ENCODE measurements at places on chromosomes 2 and 18.

DNA sequence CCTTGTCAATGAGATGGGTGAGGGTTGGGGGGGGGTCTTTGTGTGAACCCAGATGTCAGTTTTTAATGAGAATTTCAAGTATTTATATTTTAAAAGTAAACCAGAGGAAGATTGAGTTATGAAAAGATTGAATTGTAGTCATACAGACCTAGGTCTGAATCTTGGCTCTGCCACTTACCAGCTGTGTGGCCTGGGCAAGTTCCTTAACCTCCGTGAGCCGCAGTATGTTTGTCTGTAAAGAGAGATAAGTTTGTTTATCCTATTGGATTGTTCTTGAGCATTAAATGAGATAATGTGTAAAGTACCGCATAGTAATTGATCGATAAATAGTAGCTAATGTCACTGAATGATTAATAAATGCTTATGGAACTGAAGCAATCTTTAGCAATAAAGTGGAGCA is 63.8 kb downstream of the EML6 start:
- H3K27ac ChIP-seq, result no peak overlapping the region
- no peak for DNase-seq
- no peaks in the 10 kb centered on the region for H3K27me3 ChIP-seq
- no peaks in the 10 kb centered on the region for H3K4me1 ChIP-seq

DNA sequence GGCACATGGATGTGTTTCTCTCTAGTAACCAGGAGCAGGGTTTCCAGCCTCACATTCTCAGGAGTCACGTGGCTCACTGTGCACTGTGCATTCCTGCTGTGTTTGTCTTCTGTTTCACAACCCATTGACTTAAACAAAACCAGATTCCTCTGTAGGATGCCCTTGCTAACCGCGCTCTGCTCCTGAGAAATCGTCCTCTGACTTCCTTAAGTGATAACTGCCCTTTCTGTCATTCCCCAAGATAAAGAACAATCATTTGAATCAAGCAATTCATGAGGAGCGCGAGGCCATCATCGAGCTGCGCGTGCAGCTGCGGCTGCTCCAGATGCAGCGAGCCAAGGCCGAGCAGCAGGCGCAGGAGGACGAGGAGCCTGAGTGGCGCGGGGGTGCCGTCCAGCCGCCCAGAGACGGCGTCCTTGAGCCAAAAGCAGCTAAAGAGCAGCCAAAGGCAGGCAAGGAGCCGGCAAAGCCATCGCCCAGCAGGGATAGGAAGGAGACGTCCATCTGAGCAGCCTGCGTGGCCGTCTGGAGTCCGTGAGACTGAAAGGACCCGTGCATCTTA is 60.2 kb downstream of the RALBP1 start:
- H3K4me3 ChIP-seq, result no peak overlapping the region
- DNase-seq, result no peak
- H3K4me1 ChIP-seq, result no peaks in the 10 kb centered on the region
- no peak overlapping the region for H3K27ac ChIP-seq
- no peaks in the 10 kb centered on the region for H3K27me3 ChIP-seq

GRCh38 chr2:69779258-69780001 is 37.5 kb downstream of the ANXA4 start:
- H3K4me1 ChIP-seq, result peaks cover 19% of the 10 kb centered on the region
- no peak overlapping the region for H3K27ac ChIP-seq
- no peak overlapping the region for H3K4me3 ChIP-seq
- no peak for DNase-seq

DNA sequence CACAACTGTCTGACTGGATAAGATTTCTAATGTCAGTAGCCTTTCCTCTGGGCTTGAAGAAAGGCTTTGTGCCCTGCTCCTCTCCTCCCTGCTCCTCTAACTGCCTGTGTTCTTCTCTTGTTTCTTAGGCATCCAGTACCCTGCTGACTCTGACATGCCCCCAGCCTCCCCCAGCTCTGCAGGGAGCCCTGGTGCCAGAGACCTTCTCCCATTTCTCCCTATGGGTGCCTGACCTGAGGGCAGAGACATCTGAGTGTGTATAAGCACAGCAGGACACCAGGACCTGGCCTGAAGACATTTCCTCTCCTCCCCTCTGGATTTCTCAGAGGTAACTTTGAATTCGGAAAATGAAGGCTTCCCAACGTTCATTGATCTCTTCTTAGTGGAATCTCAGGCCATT is 23.6 kb downstream of the RNF144A start:
- no peak for DNase-seq
- peaks cover 5% of the 10 kb centered on the region for H3K27me3 ChIP-seq
- peaks cover 43% of the 10 kb centered on the region for H3K4me1 ChIP-seq
- peaks cover 30% of the 10 kb centered on the region for H3K36me3 ChIP-seq

- no peaks in the 10 kb centered on the region for H3K36me3 ChIP-seq
- DNase-seq, result no peak
- no peak overlapping the region for H3K4me3 ChIP-seq
- H3K4me1 ChIP-seq, result no peaks in the 10 kb centered on the region
- H3K27me3 ChIP-seq, result no peaks in the 10 kb centered on the region
Observed at GRCh38 chr18:40984856-40985255, 970.2 kb upstream of the PIK3C3 start.

DNA sequence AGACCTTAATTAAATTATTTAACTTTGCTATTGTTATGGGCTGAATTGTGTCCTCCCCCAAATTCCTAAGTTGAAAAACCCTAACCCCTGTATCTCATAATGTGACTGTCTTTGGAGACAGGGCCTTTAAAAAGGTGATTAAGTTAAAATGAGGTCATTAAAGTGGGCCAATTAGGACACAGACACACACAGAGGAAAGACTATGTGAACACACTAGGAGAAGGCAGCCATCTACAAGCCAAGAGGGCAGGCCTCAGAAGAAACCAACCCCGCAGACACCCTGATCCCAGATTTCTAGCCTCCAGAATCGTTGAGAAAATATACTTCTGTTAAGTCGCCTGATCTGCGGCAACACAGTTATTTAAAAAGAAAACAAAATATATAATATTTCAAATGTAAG is 6.4 kb downstream of the STK17B start:
- no peak overlapping the region for H3K27ac ChIP-seq
- no peaks in the 10 kb centered on the region for H3K27me3 ChIP-seq
- H3K36me3 ChIP-seq, result no peaks in the 10 kb centered on the region
- peaks cover under 1% of the 10 kb centered on the region for H3K4me1 ChIP-seq
- no peak for DNase-seq

- H3K4me3 ChIP-seq, result no peak overlapping the region
- no peak for DNase-seq
- H3K4me1 ChIP-seq, result no peaks in the 10 kb centered on the region
- no peaks in the 10 kb centered on the region for H3K36me3 ChIP-seq
Observed at GRCh38 chr2:232979871-232980461, 33.1 kb downstream of the NGEF start.

DNA sequence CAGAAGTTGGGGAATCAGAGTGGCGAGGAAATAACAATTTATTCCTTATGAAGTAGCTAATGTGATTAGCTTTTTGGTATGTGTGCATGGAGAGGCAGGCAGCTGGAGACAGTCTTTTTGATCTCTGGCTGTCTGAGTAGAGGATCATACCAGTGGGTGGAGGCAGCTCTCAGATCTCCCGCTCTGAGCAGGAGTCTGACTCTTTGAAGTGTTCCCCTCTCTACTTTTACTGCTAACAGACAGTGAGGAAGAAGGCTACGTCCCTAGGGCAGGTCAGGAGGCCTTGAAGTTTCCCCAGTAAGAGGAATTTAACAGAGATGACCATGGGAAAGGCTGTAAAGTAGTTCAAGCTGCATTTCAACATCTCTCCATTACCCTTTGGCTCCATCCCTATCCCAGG is 111.9 kb upstream of the REG3A start:
- no peak for DNase-seq
- H3K27ac ChIP-seq, result no peak overlapping the region
- no peaks in the 10 kb centered on the region for H3K36me3 ChIP-seq
- H3K27me3 ChIP-seq, result no peaks in the 10 kb centered on the region
- no peaks in the 10 kb centered on the region for H3K4me1 ChIP-seq

DNA sequence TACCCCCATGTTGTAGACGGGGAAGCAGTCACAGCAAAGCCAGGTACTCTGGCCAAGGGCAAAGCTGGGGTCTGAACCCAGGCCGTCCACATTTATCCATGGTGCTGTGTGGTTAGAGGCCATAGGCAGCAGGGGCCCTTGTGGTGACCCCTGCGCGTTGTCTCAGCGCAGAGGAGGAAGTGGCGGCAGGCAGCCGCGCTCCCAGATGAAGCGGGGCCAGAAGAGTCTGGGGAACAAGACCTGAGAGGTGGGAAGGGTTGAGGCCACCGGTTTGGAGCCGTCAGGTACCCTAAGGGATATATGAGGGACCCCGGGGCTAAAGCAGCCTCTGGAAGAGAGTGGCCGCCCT is 770 bp downstream of the ZNF396 start:
- H3K4me3 ChIP-seq, result peak overlapping the region; percentile 85
- peaks cover 5% of the 10 kb centered on the region for H3K27me3 ChIP-seq
- H3K4me1 ChIP-seq, result no peaks in the 10 kb centered on the region
- H3K36me3 ChIP-seq, result peaks cover 2% of the 10 kb centered on the region

DNA sequence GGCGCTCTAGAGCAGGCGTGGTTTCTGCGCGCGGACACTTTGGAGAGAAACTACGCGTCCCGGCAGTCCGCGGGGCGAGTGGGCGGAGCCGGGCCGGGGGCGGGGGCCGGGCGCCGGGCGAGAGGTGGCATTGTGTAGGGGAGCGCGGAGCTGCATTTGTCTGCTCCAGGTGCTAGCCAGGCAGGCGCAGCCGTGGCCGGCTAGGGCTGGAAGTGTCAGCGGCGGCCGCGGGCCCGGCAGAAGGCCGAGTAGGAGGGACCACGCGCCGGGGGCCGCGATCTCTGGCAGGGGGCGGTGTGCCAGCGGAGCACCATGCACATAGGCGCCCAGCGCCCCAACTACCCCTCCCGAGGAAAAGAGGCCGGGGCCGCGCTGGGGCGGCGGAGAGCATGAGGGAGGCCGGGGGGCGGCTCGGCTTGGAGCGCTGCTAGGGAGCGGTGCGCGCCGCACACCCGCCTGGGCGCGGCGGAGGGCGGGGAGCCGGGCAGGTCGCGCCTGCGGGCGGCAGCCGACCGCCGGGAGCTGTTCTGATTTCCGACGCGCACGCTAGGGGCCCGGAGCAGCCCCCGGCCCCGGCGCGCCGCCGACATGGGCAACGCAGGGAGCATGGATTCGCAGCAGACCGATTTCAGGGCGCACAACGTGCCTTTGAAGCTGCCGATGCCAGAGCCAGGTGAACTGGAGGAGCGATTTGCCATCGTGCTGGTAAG is at the start of gene FMNL2:
FMNL2 (plus strand) TSS at position 159 of the 710 bp plus-strand sequence.
- peak within 1 kb of the TSS; percentile 84 for H3K4me3 ChIP-seq
- peak; percentile 94 for DNase-seq
- H3K27ac ChIP-seq, result peak within 1 kb of the TSS; percentile 88
- H3K36me3 ChIP-seq, result no peaks in the 10 kb centered on the region

- H3K36me3 ChIP-seq, result no peaks in the 10 kb centered on the region
- H3K4me1 ChIP-seq, result peaks cover 17% of the 10 kb centered on the region
- no peak overlapping the region for H3K4me3 ChIP-seq
Observed at GRCh38 chr2:25379535-25379934, 37.8 kb upstream of the DNMT3A start.

DNA sequence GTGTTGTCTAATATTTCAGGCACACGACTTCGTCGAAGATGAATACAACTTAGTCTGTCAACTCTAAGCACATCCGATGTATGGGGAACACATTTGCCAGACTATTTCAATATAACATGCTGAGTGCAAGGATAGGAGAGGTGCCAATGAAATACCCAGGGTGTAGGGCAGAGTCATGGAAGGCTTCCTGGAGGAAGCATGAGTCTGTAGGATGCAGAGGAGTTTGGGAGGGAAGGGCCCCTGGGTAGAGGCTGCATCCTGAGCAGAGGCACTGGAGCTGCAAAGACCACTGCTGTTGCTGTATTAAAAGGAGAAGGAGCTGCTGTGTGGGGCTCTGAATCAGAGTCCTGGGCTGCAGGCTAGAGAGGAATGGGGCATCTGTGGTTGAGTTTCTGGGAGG is 89.9 kb downstream of the ASAP2 start:
- no peak for DNase-seq
- peaks cover 1% of the 10 kb centered on the region for H3K4me1 ChIP-seq
- peaks cover 2% of the 10 kb centered on the region for H3K27me3 ChIP-seq

- DNase-seq, result peak; percentile 96
- peaks cover 4% of the 10 kb centered on the region for H3K4me1 ChIP-seq
- peak overlapping the region; percentile 92 for H3K4me3 ChIP-seq
- H3K27me3 ChIP-seq, result peaks cover 3% of the 10 kb centered on the region
- H3K36me3 ChIP-seq, result peaks cover 5% of the 10 kb centered on the region
Observed at GRCh38 chr18:57630002-57630753, 8.5 kb upstream of the NARS1 start.

GRCh38 chr2:8290771-8291352 is 391.0 kb upstream of the ID2 start:
- no peak overlapping the region for H3K27ac ChIP-seq
- no peaks in the 10 kb centered on the region for H3K4me1 ChIP-seq
- no peak for DNase-seq
- H3K27me3 ChIP-seq, result peaks cover 2% of the 10 kb centered on the region
- no peak overlapping the region for H3K4me3 ChIP-seq

DNA sequence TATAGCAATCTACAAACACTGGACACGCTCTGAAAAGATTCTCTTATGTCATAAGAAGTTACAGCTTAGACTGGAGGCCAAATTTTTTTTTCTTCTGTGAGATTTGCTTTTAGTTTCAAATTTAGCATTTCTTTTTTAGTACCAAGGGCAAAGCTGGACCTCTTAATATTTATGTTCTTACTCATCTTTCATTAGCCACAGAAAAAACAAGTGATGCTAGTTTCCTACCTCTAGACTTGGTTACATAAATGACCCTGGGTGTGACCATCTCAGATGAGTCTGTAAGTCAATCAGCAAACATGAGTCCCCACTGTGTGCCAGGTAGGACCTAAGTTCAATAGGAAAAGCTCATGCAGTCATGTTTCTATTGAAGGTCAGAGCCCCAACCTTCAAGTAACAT is 94.4 kb downstream of the MEP1B start:
- H3K27ac ChIP-seq, result no peak overlapping the region
- no peak for DNase-seq
- H3K36me3 ChIP-seq, result no peaks in the 10 kb centered on the region
- no peaks in the 10 kb centered on the region for H3K4me1 ChIP-seq
- no peak overlapping the region for H3K4me3 ChIP-seq
- H3K27me3 ChIP-seq, result no peaks in the 10 kb centered on the region

GRCh38 chr2:149585166-149585885 is 2.2 kb downstream of the MMADHC start:
- peaks cover 12% of the 10 kb centered on the region for H3K27me3 ChIP-seq
- no peaks in the 10 kb centered on the region for H3K36me3 ChIP-seq
- H3K27ac ChIP-seq, result no peak overlapping the region
- DNase-seq, result no peak

All from glutamatergic neuron (in vitro differentiated cells).